CD4-positive, alpha-beta T cell treated with Interleukin-1 beta for 1 hour (primary cell): ENCODE measurements at places on chromosomes 12 and 14.

GRCh38 chr12:57875753-57876547 is 29.4 kb upstream of the CTDSP2 start:
- DNase-seq, result no peak

DNA sequence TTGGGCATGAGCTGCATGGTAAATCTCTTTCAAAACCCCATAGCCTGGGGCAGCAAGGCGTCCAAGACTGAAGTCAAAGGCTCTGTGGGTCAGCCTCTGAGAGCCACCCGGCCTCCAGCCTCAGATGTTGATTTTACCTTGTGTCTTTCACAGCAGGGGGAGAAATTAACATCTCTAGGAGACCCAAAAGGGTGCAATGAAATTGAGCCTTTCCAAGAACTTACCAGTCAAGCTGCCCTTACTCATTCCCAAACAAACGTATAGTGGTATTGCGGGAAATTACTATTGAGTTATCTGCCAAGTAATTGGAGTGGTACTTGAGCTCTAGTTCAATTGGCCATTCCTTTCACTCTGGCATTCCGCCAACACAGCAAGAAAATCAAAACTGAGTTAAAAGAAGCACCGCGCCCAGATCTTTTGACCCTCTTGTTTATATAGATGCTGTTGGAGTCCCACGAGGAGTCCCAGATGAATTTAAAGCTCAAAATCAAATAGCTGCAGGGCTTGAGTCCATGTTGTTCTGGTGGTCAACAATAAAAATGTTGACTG is 380.7 kb upstream of the SYT1 start:
- DNase-seq, result no peak

- no peak for DNase-seq
Observed at GRCh38 chr12:89070603-89071002, 281.7 kb downstream of the DUSP6 start.

GRCh38 chr14:92945959-92946846 is 23.3 kb downstream of the CHGA start:
- no peak for DNase-seq

GRCh38 chr14:38469156-38469555 is 213.3 kb upstream of the CLEC14A start:
- DNase-seq, result no peak

- DNase-seq, result no peak
Observed at GRCh38 chr12:79886917-79887519, 47.9 kb downstream of the PPP1R12A start.

- no peak for DNase-seq
Observed at GRCh38 chr12:114673169-114673833, 10.7 kb downstream of the TBX3 start.

GRCh38 chr12:104049903-104050356 is at the start of gene GLT8D2:
TSS of gene GLT8D2 (minus strand) at chr12:104050187. CDS start at chr12:104019648, 30,539 bp downstream.
- DNase-seq, result no peak

- DNase-seq, result no peak
Observed at GRCh38 chr12:32659908-32660440, 19.1 kb upstream of the DNM1L start.

- no peak for DNase-seq
Observed at GRCh38 chr14:45998554-45998953, 653.0 kb downstream of the RPL10L start.

DNA sequence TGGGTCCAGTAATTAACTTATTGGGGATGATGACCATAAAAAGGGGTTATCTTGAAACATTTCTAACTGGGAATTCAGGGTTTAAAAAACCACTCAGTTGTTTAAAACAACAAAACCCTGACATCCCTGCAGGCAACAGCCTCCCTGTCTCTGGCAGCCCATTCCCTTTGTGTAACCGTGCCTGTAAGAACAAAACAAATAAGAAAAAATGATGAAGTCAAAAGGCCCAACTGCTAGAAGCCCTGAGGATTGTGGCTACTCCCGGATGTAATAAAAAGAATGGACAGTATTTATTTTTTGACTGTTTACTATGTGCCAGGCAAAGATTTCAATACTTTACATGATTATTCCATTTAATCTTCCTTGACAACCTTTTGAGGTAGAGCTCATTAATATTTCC is 75.3 kb downstream of the TMCC3 start:
- no peak for DNase-seq

DNA sequence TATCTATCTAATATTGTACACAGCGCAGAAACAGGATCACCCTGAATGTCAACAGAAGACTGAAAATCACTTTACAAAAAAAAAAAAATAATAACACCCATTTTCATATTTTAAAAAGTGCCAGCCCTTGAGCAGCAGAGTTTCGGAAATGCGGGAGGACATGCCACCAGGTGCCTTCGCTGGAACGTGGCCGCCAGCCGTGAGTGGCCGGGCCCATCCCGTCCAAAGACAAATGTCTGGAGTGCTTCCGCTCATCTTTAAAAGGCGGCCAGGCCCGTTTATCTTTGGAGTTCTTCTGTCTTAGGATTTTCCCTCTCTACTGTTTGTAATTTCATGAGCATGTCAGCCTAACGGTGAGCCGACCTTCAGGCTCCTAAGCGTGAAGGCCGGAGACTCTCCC is 43.5 kb downstream of the LRTM2 start:
- no peak for DNase-seq

DNA sequence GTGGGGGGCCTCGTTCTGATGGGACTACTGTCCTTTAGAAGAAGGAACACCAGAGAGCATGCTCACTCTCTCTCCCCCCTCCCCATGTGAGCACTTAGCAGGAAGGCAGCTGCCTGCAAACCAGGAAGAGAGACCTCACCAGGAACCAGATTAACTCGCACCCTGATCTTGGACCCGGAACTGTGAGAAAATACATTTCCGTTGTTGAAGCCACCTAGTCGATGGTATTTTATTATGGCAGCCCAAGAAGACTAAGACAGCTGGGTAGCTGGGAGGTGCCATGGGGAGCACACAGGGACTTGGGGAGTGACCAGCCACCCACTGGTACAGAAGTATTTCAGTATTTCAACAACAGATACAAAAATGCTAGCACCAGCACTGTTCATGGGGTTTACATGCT is 59.0 kb downstream of the VCPKMT start:
- no peak for DNase-seq

DNA sequence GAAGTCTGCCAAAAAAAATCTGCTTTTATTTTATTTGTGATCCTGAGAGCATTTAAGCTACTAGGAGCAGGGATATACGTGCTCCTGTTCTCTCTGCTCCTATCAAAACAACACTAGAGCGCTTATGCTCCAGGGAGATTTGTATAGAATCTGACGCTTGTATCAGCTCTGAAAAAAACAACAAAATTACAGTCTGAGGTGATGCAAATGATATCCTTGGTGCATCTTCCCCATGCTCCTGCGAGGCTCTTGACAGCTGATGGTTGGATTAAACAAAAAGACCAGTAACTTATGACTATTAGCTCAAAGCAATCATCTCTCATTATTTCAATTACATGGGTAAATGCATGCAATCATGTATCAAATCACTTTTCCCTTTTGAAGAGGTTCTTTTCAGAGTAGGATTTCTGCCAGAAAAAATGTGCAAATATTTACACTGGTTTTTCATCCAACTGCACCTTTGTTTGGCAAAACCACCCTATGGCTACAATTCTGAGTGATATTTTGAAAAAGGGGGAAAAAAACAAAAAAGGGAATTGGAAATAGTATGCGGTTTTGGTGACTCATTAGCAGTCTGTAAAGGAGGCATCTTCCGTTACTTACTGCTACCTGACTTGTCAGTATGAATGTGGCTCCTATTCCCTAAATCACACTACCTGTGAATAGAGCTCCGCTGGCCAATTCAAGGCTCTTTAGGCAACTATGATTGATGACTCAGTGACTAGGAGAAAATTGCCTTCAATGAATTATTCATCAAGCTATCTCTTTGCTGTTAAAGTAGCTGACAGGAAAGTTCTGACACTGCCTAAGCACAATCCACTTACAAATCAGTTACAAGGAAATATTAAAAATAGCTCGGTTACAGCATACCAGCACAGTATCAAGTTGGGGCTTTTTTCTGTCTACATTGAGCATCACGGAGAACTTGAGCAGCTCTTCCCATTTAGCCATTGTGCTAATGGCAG is 450.0 kb downstream of the FOXG1 start:
- no peak for DNase-seq

- DNase-seq, result no peak
Observed at GRCh38 chr12:11855983-11856374, 206.5 kb downstream of the ETV6 start.

GRCh38 chr12:112420740-112421139 is 2.0 kb downstream of the PTPN11 start:
- DNase-seq, result no peak

DNA sequence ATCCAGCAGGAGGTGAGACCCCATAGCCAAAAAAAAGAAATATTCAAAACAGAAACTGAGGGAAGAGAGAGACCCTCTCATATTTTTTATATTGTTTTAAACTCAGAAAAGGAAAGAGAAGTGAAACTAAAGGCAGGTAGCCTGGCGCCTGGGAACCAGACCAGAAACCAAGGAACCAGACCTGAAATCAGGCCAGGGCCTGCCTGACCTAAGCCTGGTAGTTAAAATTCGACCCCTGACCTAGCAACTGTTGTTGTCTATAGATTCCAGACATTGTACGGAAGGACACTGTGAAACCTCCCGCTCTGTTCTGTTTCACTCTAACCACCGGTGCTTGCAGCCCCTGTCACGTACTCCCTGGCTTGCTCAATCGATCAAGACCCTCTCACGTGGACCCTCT is 38.5 kb upstream of the CD163 start:
- no peak for DNase-seq

DNA sequence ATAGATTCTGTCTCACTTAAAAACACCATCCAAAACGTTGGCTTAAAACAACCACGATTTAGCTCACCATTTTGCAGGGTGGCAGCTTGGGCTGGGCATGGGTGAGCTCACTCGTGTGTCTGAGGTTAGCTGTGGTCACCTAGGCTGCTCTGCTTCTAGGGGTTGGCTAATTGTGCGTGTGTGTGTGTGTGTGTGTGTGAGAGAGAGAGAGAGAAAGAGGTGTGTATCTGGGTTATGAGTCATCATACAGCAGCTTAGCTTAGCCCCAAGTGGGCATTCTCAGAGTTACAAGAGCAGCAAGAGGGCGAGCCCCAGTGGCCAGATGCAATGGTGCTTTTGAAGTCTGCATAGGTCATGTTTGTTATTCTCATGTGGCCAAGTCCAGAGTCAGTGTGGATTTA is 6.0 kb downstream of the FBXW8 start:
- DNase-seq, result peak; percentile 45

GRCh38 chr14:59727073-59727661 is 143.4 kb downstream of the RTN1 start:
- no peak for DNase-seq

DNA sequence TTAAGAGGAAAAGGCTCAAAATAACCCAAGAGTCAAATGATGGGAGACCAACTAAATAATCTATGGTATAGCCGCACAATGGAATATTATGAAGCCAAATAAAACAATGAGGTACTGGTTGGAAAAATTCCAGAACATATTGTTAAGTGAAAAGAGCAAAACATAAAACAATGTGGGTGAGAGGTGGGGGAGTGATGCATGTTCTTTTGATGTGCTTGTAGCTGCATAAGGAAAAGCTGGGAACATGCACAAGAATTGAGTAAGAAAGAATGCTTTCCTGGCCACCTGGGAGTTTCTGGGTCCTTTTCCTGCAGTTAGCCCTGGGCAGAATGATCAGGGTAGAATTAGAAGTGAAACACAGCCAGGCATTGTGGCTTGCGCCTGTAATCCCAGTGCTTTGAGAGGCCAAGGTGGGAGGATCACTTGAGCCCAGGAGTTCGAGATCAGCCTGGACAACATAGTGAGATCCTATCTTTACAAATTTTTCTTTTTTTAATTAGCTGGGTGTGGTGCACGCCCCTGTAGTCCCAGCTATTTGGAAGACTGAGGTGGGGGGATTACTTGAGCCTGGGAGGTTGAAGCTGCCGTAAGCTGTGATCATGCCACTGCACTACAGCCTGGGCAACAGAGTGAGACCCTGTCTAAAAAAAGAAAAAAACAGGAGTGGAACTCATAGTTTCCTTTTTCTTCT is 7.9 kb downstream of the ABCB9 start:
- DNase-seq, result no peak

GRCh38 chr12:50786498-50787231 is 22.8 kb downstream of the ATF1 start:
- DNase-seq, result no peak

DNA sequence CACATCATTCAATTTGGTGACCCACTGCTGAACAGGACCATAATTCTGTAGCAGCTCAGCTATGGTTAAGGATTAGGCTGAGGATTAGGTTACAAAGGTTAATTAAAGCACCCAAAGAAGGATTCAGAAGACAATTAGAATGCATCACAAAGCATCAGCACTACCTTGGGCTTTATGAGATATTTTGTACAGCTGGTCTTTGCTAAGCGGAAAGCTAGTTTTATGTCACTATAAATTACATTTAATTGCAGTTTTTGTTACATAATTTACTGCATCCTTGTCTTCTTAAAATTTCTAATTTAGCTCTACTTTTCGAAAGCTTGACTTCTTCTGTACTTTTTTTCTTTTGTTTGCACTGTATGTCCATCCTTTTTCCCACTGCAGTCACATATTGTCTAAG is 711.5 kb downstream of the RPS29 start:
- no peak for DNase-seq

DNA sequence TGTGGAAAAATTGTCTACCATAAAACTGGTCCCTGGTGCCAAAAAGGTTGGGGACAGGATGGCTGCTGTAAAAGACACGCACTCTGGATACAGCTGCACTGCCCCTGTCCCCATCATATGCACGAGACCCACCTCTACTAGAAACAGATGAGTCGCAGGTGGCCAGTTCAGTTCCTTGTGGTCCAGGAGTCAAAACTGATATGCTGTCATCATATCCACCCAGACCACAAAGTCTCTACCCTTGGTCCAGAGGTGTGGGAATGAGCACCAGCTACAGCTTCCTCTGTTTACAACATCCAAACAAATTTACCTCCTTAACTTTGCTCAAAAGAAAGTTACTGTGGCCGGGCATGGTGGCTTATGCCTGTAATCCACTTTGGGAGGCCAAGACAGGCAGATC is 43.8 kb upstream of the DACT1 start:
- DNase-seq, result no peak

DNA sequence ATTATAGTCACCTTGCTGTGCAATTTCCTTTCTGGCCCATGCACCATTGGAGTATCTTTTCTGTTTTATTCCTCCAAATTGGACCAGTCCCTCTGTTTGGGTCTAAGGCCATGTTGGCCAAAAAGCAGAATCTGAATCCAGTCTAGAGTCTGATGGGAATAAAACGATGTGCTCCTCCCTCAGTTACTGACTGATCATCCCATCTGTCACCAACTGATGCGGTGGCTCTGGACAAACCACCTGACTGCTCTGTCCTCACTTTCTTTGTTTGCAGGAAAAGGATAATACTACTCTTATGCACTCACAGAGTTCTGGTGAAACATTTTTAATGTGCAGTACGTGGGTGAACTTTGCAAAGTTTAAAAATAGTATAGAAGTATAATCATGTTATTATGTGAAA is 120.2 kb upstream of the HIF1A start:
- no peak for DNase-seq

GRCh38 chr14:72545411-72546311 is 348.2 kb downstream of the DPF3 start:
- DNase-seq, result no peak

GRCh38 chr12:96048393-96048969 is 13.1 kb upstream of the LTA4H start:
- no peak for DNase-seq
